Omental fat pad (tissue), 4 donors: ENCODE measurements at places on chromosomes 3 and 15.

- no peak for DNase-seq
These were observed 30.1 kb downstream of the ZNF35 start for GRCh38 chr3:44678480-44679116.

- no peak for DNase-seq
These were observed 183.5 kb downstream of the RYR3 start for GRCh38 chr15:33494306-33494705.

DNA sequence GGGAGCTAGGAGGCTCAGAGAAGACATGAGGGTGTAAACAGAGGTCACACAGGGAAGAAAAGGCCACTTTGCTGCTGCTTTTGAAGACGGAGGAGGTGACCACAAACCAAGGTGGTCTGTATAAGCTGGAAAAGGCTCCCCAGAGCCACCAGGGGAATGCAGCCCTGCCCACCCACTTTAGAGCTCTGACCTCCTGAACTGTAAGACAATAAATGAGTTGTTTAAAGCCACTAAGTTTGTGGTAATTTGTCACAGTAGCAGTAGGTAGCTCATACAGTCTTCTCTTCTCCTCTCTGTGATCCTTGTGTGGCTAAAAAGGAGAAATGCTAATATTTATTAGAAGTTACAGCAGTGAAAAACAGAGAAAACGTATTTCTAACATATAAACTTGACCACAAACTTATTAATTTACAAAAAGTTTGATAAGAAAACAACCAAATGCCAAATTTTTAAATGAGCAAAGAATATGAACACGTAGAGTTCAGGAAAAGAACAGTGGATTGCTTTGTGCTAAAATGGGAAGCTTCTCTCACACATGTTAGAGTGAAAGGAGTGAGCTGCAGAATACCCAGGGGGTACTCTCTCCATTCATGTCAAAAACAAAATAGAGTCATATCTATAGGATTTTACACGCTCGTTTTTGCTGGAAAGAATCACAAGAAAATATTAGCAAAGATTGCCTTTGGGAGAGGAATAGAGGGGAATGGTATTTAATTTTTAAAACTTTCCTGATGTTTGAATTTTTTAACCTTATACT lies 71.0 kb downstream of the NOX5 start:
- no peak for DNase-seq

DNA sequence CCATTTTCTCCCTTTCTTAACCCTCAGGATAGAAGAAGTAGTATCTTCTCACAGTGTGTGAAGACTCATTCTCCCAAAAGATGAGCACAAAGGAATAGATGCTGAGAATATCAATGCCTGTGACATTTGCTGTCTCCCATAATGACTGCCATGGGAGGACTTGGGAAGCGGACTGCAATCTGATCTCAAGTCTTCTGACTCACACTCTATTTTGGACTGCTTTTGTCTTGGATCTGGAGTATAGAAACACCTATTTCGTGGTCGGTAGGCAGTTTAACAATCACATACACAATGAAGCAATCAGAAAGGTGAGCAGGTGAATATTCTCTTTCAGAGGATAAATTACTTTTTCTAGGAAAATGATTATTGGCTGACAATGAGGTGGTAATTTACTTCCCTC lies 852.0 kb downstream of the FHIT start:
- DNase-seq = no peak

DNA sequence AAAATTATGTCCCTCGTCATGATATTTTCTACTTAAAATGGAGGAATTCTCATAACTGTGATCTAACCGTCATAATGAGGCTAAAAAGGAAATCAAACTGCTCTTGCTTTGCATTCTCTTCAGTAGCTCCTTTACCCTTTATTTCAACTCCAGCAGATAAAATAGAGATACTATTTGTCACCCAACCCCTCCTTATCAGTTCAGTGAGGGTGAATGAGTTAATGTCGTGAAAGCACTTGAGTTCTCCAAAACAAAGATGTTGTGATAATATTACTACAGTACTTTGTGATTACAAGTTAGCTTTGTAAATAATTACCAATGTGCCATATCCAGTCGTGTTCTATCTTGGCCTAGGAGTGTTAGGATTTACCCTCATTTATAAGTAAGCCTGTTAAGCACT lies 63.4 kb upstream of the ANKRD28 start:
- no peak for DNase-seq

- no peak for DNase-seq
These were observed 20.1 kb downstream of the HGD start for GRCh38 chr3:120661945-120662344.

DNA sequence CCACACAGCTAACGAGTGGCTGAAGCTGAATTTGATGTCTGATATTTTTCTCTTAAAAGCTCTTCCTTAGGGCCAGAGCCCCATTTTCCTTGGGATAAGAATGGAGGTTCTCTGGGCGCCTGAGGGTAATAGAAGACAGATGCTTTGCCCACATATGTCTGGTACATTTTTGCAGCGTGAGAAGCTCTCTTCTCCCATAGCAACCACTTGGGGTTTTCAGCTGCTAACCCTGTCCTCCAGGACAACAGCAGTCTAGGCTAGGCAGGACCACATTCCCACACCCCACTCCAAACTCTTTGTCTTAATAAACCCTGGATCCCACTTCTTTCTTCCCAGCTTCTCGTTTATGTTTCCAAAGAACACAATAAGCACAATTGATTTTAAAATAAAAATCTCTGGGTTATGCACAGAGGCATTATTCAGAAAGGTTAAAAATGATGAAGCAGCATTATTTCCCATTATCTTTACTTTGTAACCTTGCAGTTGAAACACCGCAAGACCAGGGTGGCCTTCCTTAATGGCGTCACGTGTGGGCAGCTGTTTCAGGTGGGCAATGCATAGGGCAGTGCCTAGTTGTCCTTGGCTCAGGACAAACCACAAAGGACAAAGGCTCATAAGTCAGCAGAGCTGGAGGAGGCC lies 56.5 kb upstream of the NTRK3 start:
- no peak for DNase-seq

DNA sequence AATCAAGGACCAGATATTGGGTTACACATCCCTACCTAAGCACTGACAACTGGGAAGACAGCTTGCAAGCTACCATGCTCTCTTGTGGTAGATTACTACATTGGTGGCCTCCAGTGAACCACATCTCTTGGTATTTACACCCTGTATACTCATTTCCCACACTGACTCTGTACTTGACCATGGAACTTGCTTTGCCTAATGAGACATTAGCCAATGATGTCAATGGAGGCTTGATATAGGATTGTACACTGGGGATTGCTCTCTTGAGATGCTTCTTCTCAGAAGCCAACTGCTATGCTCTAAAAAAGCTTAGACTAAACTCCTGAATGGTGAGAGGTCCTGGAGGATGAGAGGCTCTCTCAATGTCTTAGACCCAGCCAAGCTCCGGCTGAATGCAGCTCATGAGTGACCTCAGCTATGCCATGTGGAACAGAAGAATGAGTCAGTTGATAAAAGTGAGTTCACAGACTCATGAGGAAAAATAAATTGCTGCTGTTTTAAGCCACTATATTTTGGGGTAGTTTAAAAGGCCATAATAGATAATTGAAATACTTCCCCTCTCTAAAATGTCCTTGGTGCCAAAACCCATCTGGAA lies 61.5 kb upstream of the GALNT15 start:
- DNase-seq = no peak

DNA sequence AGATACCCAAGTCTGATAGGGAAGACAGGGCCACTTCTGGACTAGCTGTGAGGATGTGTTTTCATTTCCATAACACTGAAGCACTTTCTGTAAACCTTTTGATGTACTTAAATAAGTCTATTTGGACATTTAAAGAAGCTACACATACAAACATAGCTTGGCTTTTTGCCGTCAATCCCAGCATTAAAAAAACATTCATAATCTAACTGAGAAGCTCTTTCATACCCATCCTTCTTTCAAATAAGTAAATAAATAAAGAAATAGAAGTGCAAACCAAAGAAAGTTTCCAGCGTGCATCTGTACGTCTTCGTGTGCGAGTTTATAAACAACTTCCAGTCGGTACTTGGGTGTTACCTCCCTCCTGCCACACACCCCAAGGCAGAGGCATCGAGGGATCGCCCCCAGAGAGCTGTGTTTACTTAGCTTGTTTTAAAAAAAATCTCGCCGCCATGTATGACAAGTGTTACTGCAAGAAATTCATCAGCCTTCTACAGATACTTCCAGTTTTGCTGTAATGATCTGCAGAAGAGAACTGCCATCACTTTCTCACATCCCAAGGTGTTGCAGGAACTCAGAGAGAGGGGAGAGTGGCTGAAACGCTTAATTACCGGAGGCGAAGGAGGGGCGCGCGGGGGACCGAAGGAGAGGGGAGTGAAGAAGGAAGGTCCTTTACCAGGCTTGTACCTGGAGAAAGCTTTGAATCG lies 9.0 kb upstream of the MEIS2 start:
- no peak for DNase-seq

DNA sequence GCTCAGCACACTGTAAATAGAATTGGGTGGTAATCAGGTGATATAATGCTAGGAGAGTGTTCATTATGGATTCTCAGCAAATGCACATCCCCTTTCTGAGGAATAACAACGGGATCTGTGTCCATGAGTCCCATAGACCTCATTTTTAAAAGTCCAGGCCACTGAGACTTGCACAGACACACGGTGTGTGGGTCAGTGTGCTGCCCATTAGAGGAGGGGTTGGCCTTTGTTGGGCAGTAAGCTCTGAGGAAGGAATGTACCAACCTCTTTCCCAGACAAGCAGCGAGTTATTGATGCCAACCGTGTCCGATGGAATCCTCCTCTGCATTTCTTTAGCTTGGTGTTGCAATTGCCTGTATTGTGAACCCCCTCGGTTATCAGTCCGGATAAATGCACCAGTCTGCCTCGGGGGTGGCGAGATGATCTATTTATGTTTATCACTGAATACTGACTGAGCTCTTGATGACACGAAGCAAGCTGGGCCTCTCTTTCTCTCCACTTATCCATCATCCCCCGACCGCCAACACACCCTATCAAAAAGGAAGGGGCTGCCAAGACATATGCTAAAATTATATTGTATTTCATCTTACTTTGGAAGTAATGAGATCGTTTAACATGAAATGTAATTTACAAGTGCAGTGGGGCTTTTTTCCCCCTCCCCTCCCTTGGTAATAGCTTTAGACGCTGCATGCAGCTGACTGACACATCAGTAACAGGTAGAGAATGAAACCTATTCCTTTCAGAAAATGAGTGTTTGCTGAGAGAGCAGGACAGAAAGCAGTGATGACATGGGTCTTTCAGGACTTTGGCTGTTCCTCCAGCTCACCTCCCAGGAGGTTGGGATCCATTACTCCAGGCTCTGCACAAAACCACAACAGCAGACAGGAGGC lies 126.6 kb upstream of the ST8SIA2 start:
- no peak for DNase-seq

- DNase-seq = no peak
These were observed 37.3 kb downstream of the ANP32A start for GRCh38 chr15:68783226-68784058.

DNA sequence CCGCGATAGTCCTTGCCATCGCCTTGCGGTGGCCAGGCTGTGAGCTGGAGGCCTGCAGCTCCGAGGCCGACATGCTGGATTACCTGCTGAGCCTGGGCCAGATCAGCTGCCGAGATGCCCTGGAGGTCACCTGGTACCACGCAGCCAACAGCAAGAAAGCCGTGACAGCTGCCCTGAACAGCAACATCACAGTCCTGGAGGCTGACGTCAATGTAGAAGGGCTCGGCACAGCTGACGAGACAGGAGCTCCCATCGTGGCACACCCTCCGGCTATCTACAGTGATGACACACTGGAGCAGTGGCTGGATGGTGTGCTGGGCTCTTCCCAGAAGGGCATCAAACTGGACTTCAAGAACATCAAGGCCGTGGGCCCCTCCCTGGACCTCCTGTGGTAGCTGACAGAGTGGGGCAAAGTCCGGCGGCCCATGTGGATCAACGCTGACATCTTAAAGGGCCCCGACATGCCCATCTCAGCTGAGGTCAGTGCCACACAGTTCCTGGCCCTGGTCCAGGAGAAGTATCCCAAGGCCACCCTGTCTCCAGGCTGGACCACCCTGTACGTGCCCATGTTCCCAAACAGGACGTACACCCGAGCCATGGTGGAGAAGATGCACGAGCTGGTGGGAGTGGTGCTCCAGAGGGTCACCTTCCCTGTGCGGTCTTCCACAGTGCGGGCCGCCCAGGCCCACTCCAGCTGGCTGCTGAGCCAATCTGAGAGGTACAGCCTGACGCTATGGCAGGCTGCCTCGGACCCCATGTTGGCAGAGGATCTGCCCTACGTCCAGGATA lies 70.2 kb downstream of the FAM43A start:
- DNase-seq = no peak

GRCh38 chr3:155097009-155097349 lies 16.9 kb downstream of the MME start:
- no peak for DNase-seq

DNA sequence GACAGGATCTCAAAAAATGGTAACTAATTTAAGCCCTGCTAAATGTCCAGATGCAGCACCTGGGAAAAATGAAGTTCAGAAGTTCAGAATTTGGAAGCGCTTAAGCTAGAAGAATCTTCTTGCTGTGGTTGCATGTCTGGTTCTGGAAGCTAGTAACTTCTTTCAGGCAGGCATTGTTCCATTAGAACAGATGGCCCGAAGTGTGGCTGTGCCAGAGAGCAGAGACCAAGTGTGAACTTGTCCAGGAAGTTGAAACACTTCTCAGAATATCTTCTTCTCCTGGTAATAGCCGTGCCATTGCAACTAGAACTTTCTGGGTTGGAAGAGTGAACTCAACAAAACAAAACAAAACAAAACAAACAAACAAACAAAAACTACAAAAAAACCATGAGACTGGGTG lies 80.0 kb downstream of the MITF start:
- DNase-seq = no peak

GRCh38 chr3:4514916-4515315 lies 21.8 kb downstream of the ITPR1 start:
- DNase-seq = no peak

DNA sequence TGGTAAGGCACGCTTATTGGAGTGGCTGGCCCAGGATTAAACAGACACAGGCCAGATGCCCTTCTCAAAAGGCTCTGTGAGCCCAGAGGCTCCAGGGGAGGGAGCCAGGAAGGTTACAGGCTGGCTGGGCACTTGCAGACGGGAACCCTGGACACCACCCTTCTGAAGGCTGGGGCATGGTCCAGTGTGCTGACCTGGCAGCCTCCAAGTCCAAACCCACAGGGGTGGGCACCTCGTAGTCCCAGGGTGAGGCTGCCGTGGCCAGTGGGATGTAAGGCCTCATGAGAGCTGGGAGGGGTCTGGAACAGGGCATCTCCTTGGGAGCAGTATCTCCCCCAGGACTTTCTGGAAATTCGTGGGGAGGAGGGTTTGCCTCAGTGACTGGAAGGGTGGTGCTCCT lies 19.6 kb downstream of the EFCC1 start:
- DNase-seq = no peak

DNA sequence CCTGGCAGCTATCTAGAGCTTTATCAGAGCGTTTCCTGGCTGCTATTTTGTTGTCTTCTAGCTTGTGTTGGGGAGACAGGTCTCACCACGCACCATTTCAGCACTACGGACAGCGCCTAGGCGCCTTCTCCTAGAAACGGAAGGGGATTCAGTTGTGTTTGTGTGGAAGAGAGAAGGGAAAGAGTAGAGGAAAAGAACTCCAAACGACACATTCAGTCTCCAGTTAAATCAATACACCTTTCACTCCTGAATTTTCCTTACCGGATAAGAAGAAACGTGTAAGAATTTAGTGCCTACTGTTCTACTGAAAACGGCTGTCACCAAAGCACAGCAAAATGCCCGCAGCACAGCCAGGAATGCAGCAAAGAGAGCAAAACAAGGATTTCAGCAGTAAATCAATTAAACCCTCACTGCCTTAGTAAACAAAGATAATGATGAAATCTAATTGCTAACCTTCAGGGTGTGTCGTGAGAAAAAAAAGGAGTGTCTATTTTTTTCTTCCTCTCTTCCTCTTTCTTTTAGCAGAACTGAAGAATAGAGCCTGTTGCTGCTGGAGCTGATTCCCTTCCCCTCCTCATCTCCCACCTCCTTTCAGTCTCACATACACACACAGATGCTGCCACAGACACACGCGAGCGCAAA lies 412 bp upstream of the CTXN2 start:
- DNase-seq = peak; percentile 48
